Spinal cord (tissue), 10 donors: ENCODE measurements at places on chromosomes 4 and X.

- no peak for DNase-seq
Observed at GRCh38 chr4:46131498-46132057, 7.7 kb upstream of the GABRG1 start.

GRCh38 chr4:141643557-141643956 lies 7.2 kb downstream of the IL15 start:
- DNase-seq: no peak

GRCh38 chrX:47500554-47500953 lies 17.5 kb upstream of the ZNF41 start:
- no peak for DNase-seq

GRCh38 chr4:13160920-13161319 lies 323.2 kb downstream of the RAB28 start:
- no peak for DNase-seq

GRCh38 chr4:105496899-105497298 lies 23.0 kb upstream of the PPA2 start:
- DNase-seq: no peak

DNA sequence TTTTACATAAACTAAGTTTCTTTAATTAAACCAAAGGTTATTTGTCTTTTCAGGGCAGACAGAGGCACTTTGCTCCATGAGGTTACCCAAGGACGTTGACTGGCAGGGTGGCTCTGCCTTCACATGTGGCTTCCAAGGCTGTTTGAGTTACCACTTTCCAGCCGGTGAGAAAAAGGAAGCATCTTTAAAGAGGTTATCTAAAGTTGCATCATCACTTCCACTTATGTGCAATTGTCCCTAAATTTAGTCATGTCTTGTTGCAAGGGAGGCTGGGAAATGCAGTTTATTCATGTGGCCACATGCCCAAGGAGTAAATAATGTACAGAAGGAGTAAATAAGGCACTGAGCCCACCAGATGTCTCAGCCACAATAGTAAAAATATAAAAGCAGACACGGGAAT lies 29.0 kb upstream of the RAP1GDS1 start:
- no peak for DNase-seq

GRCh38 chr4:186807808-186808629 lies 84.4 kb upstream of the FAT1 start:
- DNase-seq: no peak

DNA sequence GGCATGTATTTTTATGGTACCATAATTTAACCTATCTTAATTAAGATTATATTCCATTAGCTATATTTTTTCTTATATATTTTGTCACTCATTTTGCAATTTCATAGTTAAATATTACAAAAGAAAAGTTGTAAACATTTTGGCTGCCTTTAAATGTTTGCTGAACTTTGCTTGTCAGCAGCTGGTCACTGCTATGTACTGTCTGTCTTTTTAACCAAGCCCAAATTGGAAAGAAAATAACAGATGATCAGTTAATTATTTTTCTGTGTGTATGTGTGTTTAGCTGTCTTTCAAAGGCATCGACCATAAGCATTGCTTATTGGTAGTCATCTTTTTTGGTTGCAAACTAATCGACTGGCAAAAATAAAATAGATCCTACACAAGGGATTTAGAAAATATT lies 54.4 kb upstream of the SMAD1 start:
- no peak for DNase-seq

- no peak for DNase-seq
Observed at GRCh38 chrX:18701621-18702361, 5.7 kb upstream of the PPEF1 start.

DNA sequence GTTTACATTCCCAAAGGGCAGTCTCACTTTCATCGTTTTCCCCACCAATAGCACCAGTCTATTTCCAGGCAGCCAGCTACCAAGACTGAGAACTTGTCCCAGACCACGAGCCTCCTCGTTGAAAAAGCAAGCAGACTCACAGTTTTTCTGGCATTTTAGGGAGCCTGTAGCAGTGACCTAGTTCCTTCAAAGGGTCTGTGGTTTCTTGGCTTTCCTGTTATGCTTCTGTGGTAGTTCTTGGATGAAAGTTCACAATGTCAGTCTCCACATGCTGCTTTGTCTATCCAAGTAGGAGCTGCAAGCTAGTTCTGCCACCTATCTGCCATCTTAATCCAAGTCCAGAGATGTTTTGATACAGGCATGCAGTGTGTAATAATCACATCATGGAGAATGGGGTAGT lies 151.6 kb upstream of the ZC4H2 start:
- DNase-seq: no peak

DNA sequence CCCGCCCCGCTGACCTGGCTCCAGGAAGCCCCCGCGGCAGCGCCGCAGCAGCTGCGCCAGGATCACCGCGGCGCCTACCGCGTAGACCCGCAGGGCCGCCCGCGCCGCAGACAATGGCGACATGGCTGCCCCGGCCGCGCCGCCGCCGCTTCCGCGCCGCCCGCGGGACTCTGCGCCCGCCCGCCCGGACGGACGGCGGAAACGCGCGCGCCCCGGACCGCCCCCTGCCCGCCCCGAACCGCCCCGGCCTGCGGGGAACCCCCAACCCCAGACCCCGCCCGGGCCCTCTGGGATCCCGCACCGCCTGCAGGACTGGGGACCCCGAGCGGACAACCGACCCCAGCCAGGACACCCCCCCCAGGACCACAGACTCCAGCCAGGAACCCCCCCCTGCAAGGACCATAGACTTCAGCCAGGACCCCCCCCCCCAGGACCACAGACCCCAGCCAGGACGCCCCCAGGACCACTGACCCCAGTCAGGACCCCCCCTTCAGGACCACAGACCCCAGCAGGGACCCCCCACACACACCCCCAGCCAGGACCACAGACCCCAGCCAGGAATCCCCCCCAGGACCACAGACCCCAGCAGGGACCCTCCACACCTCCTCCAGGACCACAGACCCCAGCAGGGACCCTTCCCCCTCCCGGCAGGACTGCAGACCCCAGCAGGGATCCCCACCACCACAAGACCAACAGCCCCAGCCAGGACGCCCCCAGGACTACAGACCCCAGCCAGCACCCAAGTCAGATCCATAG lies at the start of the genes DHRSX and ZBED1:
Gene DHRSX, minus strand, starts transcription at position 174 of the 756 bp plus-strand sequence. Its CDS starts 51 bp downstream, at position 123.
Gene ZBED1, minus strand, starts transcription at position 174 of the 756 bp plus-strand sequence. CDS start 10,257 bp downstream, outside the sequence.
- peak; percentile 69 for DNase-seq

GRCh38 chr4:5184606-5185005 lies 133.3 kb downstream of the STK32B start:
- DNase-seq: no peak

GRCh38 chr4:38964942-38965775 lies 67.0 kb downstream of the TMEM156 start:
- no peak for DNase-seq

DNA sequence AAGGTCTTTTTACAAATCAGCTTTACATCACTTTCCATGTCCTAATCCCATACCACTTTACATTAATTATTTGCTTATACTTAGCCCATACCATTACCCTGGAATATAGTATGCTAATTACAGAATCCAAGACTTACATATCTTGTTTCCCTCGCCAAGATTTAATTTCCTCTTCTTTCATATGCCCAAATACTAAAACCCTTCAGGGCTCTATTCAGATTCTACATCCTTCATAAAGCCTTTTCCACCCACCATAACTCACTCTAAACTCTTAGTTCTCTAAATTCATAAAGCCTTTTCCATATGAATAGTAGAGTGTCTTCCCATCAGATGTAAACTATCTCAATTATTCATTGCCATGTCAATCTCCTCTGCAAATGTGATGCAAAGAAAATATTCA lies 390.7 kb downstream of the STPG2 start:
- no peak for DNase-seq

DNA sequence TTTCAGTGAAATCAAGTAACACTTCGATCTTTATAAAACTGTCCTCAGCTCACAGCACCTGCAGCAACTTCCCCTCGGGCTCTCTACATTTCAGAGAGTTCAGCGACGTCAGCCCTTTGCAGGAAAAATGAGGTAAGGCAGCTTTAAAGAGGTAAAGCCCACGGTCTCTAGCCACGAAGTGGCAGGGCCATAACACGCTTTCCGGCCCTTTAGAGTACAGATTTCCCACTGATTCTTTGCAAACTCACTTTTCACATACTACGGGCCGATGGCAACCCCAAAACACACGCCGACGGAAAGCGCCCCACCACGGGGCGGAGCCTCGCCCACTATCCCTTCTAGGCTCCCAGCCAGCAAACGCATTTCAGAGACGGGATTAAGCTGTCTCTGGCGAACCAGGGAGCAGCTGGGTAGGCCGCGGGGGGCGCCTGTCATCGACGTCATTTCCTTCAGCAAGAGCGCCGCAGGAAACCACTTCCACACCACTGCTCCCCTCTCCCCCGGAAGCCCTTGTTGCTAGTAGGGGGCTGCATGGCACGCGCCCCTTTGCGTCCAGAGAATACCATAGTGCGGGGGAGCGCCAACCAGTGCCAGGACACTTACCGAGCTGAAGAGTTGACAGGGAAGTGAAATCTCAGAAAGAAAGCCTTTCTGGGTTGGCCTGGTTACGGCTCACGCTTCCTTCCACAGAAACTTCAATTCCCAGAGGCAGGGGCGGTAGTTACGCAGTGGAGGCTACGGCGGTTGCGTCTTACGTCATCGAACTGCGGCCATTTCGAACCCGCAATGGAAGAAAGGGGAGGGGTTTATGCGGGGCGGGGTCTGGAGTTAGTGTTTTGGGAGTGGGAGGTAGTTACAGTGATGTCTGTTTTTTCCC lies at the start of gene TRMT10A:
Gene TRMT10A, minus strand, starts transcription at position 730 of the 877 bp plus-strand sequence. CDS start 4,701 bp downstream, outside the sequence.
- DNase-seq: peak; percentile 99

GRCh38 chr4:105345838-105346237 lies 128.0 kb downstream of the PPA2 start:
- DNase-seq: no peak

DNA sequence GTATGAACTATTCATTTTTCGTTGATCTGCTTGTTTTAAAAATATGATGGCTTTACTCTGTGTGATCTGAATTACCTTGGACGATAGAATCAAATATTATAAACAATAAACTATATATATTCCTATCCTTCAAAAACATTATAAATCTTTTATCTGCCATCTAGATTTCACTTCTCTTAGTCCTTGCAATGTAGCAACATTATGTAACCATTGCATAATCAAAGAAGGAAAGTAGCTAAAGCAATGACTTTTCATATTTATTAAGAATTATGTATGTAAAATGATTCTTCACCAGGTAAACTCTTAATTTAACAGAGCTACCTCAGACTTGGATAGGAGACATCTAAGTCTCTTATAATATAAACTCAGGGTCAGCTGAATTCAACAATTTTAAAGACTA lies 210.5 kb downstream of the ADAMTS3 start:
- DNase-seq: no peak

GRCh38 chr4:185508181-185508580 lies 27.1 kb downstream of the PDLIM3 start:
- DNase-seq: no peak

- DNase-seq: no peak
Observed at GRCh38 chr4:82201805-82202641, 171.8 kb downstream of the HNRNPD start.

- DNase-seq: no peak
Observed at GRCh38 chr4:174189392-174190015, 94.0 kb downstream of the FBXO8 start.

GRCh38 chr4:163092093-163092492 lies 74.6 kb downstream of the NAF1 start:
- DNase-seq: no peak

DNA sequence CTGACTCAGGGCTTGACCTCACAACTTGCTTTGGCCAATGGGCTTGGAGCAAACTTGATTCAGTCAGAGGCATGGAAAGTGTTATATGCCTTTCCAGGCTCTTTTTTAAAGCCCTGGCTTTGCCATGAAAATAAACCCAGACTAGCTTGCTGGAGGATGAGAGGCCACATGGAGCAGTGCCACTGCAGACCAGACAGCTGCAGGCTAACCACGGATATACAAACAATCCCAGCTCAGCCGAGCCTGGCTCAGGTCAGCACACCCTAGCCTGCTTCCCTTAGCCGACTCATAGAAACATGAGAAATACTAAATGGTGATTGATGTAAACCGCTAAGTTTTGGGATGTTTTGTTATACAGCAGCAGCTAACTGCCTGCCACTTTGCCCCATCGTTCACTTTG lies 345.1 kb downstream of the ARHGAP10 start:
- DNase-seq: no peak

GRCh38 chr4:30619679-30620078 lies 100.5 kb upstream of the PCDH7 start:
- DNase-seq: no peak

DNA sequence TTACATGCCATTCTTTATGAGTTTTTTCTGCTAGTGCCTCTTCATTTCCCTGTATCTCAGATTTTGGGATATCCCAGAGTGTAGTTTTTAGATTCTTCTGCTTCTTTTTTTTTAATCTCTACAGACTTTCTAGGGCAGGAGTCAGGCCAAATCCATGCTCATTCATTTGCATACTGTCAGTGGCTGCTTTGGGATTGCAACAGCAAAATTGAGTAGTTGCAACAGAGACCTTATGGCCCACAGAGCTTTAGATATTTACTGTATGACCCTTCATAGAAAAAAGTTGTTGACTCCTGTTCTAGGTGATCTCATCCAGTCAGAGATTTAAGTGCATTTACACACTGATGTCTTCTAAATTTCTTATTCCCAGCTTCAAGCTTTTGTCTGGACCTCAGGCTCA lies 35.3 kb downstream of the ARFIP1 start:
- no peak for DNase-seq

DNA sequence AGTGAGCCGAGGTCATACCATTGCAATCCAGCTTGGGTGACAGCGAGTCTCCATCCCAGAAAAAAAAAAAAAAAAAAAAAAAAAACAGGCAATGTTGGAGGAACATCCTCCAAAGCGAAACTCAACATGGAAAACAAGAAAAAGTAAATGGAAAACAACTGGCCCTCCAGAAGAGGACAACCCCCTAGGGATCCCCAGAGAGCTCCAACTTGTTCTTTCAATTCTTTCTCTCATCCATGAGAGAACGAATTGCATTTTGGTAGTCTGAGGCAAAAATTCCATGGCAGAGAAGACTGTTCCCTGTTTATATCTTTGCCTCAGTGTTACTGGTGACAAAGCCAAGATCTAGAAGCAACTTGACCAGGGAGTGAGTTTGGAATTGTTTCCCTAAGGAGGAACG lies 49.8 kb downstream of the OPHN1 start:
- DNase-seq: no peak

DNA sequence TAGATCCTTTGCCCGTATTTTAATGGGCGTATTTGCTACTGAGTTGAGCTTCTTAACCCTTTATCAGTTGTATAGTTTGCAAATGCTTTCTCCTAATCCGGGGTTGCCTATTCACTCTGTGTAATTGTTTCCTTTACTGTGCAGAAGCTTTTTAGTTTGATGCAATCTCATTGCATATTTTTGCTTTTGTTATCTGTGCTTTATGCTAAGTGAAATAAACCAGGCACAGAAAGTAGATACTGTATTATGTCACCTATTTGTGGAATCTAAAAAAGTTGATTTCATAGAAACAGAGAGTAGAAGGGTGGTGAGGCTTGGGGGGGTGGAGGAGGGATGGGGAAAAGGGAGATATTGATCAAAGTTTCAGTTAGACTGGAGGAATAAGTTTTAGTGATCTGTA lies 17.7 kb downstream of the OGT start:
- DNase-seq: no peak
